SK-N-SH treated with all-trans-retinoic acid at 6 μM for 48 hours (cell line): ENCODE measurements at places on chromosomes 7 and 10.

- ATAC-seq: no peak
These were observed 33.7 kb upstream of the DPYSL4 start for GRCh38 chr10:132152896-132153580.

GRCh38 chr7:150751702-150752101 is 14.5 kb downstream of the GIMAP5 start:
- ATAC-seq: no peak

DNA sequence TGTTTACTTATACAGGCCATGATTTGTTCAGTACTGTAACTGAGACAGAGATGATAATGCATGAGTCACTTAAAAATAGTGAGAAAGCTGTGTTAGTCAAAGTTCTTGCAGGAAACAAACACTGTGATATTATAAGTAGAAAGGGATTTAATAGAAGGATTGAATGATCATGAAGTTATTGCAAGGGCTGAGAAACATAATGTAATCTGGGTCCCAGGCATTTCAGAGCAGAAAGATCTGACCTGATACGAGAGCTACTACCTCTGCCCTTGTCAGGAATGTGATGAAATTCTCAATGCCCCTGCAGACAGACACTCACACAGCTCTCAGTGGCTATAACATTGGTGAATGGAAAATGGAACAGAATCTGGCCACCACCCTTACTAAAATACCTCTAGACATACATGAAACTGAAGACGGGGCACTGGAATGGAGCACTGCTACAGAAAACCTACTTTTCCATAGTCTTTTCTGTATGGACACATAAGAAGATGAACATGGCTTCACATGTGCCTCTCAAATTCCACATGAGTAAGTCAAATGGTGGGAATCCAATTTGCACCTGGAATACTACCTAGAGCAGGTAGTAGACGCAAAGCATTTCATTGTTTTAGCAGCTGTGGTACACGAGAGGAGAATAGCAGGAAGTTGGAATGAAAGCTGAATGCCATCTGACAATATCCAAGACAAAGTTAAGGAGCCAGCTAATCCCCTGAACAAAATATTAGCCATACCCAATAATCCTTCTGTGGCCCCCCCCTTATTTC is 19.1 kb upstream of the VWDE start:
- no peak for ATAC-seq

DNA sequence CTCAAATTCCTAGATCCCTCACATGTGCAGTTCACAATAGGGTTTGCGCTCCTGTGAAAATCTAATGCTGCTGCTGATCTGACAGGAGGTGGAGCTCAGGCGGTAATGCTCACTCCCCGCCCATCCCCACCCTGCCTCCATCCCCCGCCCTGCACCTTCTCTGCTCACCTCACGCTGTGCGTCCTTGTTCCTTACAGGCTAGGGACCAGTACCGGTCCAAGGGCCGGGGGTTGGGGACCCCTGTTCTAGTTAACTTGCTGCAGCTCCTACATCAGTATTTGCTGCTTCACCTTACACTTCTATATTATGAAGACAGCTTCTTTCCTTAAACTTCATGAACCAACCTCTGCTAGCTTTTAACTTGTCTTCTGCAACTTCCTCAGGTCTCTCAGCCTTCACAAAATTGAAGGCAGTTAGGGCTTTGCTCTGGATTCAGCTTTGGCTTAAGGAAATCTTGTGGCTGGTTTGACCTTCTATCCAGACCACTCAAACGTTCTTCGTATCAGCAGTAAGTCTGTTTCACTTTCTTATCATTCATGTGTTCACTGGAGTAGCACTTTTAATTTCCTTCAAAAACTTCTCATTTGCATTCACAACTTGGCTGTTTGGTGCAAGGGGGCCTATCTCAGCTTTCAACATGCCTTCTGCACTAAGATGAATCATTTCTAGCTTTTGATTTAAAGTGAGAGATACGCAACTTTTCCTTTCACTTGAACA is 1.7 kb upstream of the TNKS2 start:
- ATAC-seq: no peak

DNA sequence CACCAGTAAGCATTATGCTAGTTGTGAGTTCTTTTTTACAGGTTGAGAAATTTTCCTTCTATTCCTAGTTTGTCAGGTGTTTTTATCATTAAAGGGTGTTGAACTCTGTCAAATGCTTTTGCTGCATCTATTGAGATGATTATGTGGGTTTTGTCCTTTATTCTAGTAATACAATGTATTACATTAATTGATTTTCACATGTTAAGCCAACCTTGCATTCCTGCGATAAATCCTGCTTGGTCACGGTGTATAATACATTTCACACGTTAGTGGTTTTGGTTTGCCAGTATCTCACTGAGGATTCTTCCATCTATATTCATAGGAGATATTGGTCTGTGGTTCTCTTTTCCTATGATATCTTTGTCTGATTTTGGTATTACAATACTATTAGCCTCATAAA is 136.0 kb downstream of the UBE2H start:
- ATAC-seq: no peak

DNA sequence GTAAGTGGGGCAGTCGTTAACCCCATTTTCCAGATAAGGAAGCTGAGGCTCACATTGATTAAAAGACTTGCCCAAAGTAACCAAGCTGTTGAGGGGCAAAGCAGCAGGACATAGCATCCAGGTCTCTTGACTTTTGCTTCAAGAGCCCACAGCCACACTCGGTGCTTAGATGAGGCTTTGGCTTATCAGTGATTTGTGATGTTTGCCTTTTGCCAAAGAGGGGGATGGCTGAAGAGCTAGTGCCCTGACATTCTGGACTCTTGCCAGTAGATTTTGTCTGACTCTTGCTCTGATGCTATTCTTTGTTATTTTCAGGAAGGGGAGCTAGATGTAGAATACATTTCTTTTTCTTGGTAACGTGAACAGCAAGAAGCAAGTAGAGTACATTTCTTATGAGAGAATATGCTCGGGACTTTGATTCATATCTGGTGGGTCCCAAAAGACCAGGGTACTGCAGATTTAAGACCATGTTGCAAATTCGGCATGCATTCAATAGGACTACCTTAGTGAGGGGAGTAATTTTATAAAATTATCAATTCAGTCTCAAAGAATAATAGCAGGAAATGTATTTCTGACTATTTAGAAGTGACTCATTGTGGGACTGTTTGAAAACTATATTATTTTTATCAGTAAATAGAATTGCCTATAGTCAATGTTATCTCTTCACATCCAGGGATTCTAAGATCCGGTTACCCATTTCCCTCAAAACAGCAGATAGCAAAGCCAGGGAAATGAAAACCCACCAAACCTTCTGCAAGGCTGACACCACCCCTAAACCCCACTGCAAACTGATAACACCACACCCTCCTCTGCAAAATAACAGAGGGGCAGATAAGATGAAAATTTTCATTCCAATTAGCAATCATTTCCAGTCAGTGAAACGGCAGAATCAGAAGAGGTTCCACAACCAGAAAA is 180.0 kb upstream of the BMPER start:
- ATAC-seq: no peak

DNA sequence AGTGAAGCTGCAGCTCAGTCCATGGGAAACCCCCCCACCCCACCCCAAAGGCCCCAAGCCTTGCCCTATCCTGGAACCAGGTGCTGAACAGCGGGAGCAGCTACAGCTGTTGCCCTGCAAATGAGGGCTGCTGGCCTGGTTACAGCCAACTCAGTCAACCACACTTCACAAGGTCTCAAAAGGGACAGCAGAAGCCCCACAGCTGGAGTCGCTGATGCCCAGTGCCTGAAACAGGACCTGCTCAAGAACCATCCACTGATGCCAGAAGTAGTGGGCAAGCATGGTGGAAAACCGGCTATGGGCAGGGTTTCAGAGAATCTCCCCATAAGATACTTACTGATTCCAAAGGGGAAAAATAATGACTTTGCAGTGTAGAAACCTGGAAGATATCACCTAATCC is 110.3 kb downstream of the SLC37A3 start:
- no peak for ATAC-seq

DNA sequence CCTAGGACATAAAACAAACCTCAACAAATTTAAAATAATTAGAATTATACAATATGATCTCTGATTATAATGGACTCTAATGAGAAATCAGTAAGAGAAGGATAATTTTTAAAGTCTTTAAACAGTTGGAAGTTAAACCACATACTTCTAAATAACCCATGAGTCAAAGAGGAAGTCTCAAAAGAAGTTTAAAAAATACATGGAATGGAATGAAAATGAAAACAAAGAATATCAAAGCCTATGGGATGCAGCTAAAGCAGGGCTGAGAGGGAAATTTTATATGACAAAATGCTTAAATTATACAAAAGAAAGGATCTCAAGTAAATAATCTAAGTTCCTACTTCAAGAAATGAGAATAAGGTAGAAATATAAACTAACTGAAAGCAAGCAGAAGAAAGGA is 460.5 kb downstream of the RPS24 start:
- ATAC-seq: no peak

DNA sequence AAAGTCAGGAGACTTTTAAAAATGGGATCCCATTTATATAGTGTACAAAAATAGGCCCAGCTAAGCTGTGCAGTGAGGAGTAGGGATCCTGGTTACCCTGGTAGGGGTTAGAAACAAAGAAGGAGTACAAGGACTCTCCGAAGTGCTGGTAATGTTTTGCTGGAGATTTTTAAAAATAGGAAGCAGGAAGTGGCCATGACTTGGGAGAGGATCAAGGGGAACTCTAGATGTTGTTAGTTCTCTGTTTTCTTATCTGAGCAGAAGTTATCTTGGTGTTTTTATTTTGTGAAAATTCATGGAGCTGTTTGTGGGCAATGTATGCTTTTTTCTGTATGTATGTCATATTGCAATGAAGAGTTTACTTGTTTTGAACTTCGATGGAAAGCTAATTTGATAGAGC is 373.9 kb downstream of the SFMBT2 start:
- no peak for ATAC-seq

GRCh38 chr7:33449847-33450246 is 320.5 kb downstream of the BBS9 start:
- ATAC-seq: no peak

DNA sequence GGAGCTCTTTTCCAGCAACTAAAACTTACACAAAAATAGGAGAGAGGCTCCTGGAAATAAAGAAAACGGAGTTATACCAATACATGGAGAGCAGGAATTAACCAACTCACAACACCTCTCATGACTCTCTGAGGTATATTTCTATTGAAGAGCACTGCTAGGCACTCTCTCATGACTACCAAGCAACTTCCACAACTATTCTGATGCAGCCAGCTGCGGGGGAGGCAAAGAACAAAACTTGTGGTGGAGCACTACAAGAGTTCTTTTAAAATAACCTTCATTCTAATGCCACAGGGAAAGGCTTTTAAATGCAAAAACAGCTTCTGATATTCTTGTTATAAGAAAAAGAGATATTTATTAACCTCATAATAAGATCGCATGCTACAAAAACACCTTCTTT is 140.7 kb downstream of the SLC25A13 start:
- ATAC-seq: no peak

GRCh38 chr7:113279256-113279655 is 160.9 kb upstream of the SMIM30 start:
- peak; percentile 68 for ATAC-seq

DNA sequence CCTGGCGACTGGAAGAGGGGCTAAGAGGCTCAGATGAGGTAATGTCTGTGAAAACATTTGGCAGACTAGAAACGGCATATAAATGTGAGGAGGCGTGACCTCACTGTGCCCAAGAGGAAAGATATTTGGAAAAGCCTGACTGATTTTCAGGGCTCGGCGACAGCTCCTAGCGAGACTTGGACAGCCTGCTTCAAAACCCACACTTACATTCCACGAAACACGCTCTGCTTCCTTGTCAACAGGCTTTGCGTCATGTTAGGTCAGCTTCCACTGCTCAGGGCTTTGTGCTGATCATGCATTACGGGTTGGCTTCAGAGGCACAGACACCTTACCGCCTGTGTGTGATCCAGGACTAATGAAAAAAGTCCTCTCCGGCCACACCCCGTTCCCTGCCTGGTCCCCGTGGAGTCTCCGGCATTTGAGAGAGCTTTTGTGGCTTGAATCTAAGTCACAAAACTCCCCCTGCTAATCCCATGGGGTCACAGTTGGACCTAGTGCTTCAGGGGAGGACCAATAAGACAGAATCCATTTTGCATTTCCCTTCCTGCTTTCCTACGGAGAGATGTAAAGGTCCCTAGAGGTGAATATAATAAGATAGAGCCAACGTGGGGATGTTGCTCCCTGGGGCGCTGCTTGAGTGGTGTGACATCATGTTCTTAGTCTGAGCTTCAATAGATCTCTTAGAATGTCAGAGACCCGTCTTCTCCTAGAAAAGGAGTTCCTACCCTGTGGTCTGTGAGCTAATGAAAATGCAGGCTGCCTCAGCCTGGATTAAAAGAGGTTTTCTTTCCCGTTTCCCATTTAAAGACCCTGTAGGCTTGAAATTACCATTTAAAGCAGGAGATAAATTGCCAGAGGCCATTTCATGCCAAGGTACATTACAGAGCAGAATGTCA is 25.5 kb downstream of the FGFBP3 start:
- ATAC-seq: no peak

- no peak for ATAC-seq
These were observed 937 bp downstream of the DDX56 start for GRCh38 chr7:44572771-44573170.

DNA sequence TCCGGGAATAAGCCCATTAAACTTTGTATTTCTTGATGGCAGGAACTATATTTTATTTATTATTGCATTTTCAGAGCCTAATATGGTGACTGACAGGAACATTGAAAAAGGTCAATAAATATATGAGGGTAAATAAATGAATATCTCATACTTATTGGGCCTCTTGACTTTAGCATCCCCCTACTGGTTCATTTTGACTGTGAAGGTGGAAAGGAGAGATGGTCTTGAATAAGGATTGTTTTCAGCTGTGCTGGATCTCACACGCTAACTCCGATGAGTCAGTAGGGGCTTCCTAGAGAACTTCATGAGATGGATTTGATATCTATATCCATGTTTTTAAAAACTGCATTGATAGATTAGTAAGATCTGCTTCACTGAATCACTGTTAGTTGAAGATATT is 1026.0 kb downstream of the REEP3 start:
- ATAC-seq: no peak

- ATAC-seq: peak; percentile 53
These were observed 23.6 kb downstream of the ZNF783 start for GRCh38 chr7:149285603-149286002.

DNA sequence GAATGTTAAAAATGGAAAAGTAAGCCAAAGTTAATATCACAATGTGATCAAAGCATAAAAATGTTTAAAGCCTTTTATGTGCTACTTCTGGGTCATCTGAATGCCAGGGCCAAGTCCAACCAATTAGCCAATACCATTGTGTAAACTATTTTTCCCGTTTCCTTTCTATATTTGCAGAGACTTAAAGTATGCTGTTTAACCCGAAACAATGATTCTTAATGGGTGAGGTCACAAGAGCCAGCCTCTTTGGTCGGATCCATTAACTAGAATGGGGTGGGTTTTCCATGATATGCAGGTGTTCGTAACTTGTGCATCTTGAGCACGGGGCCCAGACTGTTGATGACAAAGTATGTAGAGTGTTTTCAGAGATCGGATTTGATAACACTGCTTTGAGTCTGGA is 111.3 kb upstream of the IGFBP3 start:
- ATAC-seq: no peak

GRCh38 chr10:87930934-87931835 is 67.8 kb downstream of the PTEN start:
- peak; percentile 64 for ATAC-seq
